ENCODE measurements at places on chromosomes 6 and 20.

DNA sequence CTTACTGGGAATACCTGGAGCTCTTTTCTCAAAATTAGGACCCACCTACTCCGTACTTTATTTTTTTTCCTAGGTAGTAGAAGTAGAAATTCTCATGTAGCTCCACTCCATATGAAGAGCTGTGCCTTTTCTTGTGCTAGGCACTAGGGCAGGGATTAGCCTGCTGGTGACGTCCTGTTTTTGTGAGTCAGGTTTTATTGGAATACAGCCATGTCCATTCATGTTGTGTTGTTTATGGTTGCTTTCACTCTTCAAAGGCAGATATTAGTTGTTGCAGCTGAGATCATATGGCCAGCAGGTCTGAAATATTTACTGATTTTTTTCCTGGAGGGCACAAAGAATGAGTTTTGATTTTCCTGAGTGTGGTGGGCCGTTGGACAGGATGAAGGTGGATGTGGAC, 20.5 kb downstream of the XRN2 start:
- no peak for DNase-seq

DNA sequence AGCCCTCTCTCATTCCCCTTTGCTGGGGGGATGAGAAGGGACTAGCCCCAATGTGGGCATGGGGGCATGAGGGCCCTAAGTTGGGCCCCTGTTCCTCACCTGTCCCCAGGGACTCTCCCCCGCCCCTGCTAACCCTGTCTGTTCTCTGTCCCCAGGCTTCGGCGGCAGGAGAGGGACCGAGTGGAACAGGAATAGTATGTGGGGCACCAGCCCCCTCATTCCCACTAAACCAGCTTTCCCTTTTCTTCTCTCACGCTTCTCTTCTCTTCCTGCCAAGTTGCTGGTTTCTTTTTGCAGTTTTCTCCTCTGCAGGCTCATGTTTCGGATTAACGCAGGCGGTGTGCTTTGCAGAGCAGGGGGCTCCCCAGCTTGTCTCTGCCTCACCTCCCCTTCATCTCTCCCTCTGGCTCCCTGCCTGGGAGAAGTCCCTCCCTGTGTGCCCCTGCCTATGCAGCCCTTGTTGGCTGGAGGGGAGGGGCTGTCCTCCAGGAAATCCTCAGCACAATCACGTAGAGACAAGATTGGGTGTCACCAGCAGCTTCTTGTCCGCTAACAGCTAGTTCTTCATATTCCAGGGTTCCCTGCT, 7.9 kb downstream of the TMEM63B start:
- DNase-seq, result no peak

GRCh38 chr20:49668181-49668877, 45.3 kb downstream of the B4GALT5 start:
- DNase-seq, result no peak

DNA sequence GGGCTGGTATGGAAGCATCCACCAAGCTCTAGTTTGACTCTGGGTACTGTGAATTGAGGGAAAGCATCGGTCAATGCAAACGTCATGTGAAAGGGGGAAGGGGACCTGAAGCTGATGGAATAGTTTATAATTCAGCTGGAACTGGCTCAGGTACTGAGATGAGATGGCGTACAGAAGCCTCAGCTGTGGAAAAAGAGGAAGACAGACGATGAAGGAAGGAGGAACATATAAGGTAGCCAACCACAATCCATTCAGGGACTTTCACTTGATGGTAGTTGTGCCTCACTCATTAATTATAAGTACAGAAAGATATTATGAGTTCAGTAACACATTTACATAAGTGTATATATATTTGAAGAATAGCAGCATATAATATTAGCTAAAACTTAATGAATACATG, 2.7 kb downstream of the CALHM5 start:
- DNase-seq, result no peak

DNA sequence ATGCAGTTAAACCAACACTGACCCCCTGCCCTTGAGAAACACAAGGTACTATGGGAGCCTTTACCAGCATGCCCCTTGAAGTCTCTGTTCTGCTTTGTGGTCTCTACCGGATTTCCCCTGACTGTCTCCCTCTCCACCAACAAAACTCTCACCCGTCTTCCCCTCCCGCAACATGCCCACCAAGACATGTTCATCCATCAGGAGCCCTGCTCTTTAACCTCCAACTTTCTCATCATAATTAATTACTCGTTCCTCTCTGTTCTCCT, 1.1 kb downstream of the ZNF165 start:
- DNase-seq, result no peak

GRCh38 chr6:144336900-144337299, 51.8 kb downstream of the UTRN start:
- DNase-seq, result no peak

DNA sequence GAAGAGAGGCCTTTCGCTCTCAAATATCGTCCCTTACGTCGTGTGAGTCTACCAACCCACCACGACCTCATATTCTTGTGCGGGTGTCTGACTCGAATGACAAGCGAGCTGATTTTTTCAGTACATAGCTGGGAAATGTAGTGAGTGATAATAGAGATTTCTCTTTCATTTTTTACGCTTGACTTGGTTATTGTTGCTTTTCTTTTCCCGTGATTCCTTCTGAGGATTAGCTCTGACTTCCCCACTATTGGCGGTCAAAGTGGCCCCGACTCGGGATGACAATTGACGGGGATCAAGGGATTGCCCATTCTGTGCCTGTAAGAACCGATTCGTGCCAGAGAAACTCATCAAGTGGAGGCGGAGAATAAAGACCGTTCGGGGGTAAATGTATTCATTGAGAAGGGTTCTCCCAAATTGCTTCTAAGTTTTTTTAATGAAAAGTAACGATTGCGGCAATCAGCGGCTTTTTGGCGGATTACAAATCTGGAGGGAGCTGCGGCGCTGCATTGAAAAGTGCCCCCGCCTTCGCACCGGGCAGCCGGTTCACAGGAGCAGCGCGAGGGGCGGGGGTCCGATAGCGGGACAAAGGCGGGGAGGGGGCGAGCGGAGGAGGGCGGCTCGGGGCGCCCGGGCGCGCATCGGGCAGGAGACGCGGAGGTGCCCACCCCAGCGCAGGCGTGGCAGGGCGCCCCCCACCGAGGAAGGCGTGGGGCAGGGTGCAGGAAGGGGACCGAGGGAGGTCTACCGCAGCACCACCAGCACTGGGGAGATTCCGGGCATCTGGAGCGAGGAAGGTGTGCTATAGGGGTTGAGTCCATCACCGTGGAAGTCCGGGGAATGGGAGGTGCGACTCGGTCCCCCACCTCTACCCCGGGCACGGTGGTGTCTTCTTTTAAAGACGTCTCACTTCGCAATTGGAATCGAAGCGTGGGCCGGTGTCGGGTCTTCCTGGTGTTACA, 44.5 kb upstream of the OSTM1 start:
- no peak for DNase-seq

- DNase-seq, result peak; percentile 93
Observed at GRCh38 chr6:110179406-110180227, at the start of gene WASF1. WASF1 (minus strand) TSS chr6:110179670; CDS start chr6:110127601, 52,069 bp downstream.

- DNase-seq, result no peak
Observed at GRCh38 chr6:169171016-169171415, 82.6 kb downstream of the THBS2 start.

DNA sequence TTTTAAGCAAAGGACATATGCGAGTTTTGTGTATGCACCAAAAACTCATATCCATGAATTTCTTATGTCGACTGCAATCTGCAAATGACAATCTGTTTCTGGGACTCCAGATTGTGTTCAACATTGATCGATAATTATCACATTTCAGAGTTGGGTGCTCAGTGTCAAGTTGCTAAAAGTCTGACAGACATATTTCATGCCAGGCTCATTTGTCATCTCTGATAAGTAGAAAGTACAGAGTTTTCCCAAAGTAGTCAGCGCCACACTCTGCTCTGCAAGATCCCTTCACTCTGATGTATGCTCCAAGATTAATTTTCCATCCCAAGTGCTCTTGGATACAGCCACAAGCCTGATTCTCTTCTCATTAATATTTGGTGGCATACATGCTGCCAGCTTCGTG, 331.1 kb downstream of the DOK5 start:
- DNase-seq, result no peak

GRCh38 chr6:42988486-42989020, 4.2 kb downstream of the PPP2R5D start:
- no peak for DNase-seq

GRCh38 chr6:170096803-170097504, 193.9 kb downstream of the DLL1 start:
- no peak for DNase-seq

DNA sequence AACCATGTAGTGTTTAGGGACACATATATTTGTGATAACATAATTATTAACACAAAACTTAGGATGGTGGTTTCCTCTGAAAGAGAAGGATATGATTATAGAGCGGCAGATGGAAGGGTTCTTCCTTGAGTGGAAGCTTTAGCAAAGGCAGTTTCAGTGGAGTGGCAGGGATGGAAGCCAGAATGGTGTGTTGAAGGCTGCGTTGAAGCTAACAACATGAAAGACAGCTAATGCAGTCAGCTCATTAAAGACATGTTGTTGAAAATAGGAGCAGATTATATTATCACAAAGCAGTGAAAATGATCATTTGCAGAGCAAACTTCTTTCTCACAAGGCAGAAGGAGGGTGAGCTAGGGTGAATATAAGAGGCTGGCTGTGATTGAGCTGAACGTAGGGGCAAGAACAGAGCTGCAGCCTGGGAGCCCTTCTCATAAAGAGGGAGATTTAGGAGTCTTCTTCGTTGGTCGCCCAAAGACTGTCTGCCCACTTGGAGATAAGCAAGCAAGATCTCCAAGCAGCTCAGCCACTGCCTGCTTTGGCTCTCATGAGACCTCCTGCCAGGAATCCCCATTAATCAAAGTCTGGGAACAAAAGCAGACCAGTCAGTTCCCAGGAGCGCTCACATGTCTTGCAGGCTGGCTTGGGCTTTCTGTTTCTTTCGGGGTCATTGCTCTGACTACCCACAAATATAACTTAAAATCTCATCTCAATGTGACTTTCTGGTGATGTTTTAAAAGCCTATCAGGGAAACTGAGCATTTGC, 2.6 kb upstream of the ANKRD6 start:
- no peak for DNase-seq

- no peak for DNase-seq
Observed at GRCh38 chr20:19067986-19068385, 144.5 kb upstream of the SLC24A3 start.

- no peak for DNase-seq
Observed at GRCh38 chr20:61968036-61968810, 97.5 kb downstream of the TAF4 start.

- no peak for DNase-seq
Observed at GRCh38 chr6:34773916-34774315, 16.6 kb downstream of the SNRPC start.

- no peak for DNase-seq
Observed at GRCh38 chr20:9149087-9149486, 80.2 kb downstream of the PLCB4 start.

- DNase-seq, result no peak
Observed at GRCh38 chr6:134315974-134316441, 1.9 kb downstream of the SGK1 start.

DNA sequence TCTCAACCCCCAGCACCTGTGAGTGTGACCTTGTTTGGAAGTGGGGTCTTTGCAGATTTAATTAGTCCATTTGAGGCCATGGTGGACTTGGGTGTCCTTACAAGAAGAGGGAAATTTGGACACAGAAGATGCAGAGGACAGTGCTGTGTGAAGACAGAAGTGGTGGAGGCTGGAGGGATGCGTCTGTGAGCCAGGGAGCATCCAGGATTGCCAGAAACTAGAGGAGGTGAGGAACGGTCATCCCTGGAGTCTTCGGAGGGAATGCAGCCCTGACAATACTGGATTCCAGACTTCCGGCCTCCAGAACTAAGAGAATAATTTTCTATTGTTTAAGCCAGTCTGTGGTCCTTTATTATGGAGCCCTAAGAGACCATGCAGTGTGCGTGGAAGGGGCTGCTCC, 22.9 kb upstream of the NPBWR2 start:
- DNase-seq, result no peak

DNA sequence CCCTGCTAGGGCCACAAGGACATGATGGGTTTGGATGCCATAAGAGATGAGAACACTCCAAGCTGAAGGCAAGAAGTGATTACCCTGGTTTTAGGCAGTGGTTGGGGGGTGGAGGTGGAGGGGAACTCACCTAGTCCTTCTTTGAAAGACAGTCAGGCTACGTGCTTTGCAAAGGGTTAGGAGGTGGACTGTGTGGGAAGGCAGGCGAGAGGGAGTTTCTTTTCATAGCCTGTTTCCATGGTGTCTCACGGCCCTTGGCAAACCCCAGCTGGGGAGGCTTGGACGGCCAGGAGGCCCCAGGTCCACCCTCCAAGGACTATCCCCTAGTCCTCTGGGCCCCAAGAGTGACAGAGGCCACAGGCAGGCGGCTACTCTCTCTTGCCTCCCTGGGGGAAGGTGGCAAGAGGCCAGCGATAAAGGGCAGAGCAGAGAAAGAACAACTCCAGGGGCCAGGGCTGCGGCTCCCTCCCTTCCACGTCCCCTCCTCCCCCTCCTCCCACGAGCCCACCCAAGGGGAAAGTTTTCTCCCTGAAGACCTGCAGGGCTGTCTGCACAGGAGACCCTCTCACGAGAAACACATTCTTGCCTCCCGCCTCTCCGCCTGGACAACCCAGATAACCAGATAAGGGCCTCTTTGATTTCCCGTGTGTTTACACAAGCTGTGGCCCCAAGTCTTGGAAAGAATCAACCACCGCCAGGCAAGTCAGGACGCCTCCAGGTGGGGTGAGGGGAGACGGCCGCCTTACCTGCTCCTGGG, 74.4 kb downstream of the NOL4L start:
- no peak for DNase-seq

GRCh38 chr20:42949950-42950349, 239.8 kb downstream of the PTPRT start:
- no peak for DNase-seq

- DNase-seq, result no peak
Observed at GRCh38 chr20:9103955-9104354, 35.1 kb downstream of the PLCB4 start.

GRCh38 chr6:88483424-88483823, 317.3 kb upstream of the CNR1 start:
- no peak for DNase-seq

Measured in iPS DF 6.9 (cell line).